ENCODE measurements at places on chromosomes 12 and 14.

DNA sequence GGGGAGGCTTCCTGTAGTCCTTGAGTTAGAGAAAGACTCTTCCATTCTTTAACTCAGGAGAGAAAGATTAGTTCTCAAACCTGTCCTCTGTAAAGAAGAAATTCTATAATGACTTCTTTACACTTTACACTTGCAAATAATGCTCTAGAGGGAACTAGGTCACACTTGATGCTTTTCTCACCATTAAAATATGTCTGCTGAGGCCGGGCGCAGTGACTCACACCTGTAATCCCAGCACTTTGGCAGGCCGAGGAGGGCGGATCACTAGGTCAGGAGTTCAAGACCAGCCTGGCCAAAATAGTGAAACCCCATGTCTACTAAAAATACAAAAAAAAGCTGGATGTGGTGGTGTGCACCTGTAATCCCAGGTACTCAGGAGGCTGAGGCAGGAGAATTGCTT, 6.3 kb downstream of the NTN4 start:
- no peak for DNase-seq

GRCh38 chr12:11967376-11968047, 103.2 kb upstream of the BCL2L14 start:
- no peak for DNase-seq

DNA sequence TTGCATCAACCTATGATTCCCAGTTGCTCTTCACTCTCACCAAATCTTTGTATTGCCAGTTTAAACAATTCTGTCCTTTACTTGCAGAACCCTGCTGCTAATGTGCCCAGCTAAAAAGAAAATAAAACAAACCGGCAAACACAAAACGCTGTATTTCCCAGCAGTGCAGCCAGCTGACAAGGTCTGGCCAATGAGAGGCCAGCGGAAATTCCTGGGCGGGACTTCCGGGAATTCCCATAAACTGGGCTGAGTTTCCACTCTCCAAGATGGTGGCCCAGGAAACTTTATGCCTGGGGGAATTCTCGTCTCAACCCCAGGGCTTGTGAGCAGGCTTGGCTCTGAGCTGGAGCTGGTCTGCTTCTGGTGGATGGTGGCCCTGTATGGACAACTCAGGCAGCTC, 807.3 kb upstream of the TMEM132C start:
- DNase-seq: no peak

- no peak for DNase-seq
These were observed 151.4 kb upstream of the EEA1 start for GRCh38 chr12:93080452-93080851.

GRCh38 chr12:73531752-73532151, 1005.9 kb upstream of the ATXN7L3B start:
- no peak for DNase-seq

DNA sequence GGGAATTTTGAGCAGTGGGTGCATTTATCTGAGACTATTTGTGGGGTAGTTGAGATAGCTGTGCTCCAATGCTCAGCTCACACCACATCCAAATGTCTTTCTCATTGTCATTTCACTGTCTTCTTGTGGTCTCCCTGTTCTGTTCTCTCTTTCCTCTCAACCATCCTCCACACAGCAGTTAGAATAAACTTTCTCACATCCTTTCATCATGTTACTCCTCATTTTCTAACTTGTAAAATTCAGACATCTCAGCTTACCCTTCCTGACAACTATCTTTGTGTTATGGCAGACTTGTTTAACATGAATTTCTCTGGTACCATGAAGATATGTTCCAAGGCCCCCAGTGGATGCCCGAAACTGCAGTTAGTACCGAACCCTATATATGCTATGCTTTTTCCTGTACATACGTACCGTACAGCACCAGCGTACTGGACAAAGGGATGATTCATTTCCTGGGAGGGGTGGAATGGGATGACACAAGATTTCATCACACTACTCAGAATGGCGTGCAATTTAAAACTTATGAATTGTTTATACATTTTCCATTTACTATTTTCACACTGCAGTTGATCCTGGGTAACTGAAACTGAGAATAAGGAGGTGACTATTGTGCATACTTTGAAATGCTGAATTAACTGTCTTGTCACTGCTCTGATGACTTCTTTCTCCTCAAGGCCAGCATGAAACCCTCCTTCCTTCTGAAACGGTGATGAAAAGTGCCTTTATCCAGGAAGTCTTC, 177.1 kb upstream of the SLC38A2 start:
- DNase-seq: no peak

GRCh38 chr14:22474730-22475351, 114.2 kb downstream of the DAD1 start:
- no peak for DNase-seq

DNA sequence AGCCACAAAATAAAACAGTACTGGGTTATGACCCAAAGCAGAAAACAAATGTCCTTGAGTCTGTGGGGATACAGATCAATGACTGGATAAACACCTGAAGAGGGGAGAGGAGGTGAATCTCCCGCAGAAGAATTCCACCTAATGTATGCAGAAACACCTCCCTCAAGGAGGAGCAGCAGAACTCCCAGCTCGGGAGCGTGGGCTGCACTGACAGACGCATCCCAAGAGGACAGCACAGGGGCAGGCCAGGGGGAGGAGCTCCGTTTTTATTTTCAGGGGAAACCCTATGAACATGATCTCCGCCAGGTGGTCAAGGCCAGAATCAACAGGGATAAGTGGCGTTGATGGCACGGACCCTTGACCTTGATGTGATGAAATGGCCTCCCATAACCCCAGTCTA, 41.8 kb upstream of the PPP2R5C start:
- no peak for DNase-seq

DNA sequence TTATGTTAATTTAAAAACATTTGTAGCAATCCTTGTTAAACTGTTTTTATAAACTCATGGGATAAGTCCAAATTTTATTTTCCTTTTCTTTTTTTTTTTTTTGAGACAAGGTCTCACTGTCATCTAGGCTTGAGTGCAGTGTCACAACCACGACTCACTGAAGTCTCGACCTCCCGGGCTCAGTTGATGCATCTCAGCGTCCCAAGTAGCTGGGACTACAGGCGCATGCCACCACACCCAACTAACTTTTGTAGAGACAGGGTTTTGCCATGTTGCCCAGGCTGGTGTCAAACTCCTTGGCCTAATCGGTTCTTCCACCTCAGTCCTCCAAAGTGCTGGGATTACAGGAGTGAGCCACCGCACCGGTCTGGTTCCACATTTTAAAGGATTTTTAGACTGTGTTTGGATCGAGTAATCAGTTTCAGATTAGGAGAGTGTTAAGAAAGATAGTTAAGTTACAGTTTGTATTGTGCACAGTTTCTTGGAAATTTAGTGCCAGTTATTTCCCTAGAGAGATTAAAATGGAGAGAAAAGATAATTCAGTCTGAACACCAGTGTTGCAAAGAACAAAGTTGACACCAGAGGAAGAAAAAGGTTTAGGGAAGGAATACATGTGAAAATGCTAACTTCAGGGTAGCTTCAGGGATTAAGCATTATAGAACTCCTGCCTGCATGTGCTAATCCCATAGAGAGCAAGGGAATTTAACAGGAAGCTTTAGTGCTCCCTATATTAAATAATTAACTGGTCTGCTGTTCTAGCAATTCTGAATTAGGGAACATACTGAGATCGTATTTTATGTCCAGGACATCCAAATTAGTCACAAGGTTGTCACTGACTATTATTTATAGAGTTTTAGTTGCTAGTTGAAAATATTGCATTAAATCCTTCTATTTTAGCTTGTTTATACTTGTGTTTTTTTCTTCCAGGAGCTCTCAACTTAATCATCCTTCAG, 10.1 kb downstream of the RAP1B start:
- no peak for DNase-seq

DNA sequence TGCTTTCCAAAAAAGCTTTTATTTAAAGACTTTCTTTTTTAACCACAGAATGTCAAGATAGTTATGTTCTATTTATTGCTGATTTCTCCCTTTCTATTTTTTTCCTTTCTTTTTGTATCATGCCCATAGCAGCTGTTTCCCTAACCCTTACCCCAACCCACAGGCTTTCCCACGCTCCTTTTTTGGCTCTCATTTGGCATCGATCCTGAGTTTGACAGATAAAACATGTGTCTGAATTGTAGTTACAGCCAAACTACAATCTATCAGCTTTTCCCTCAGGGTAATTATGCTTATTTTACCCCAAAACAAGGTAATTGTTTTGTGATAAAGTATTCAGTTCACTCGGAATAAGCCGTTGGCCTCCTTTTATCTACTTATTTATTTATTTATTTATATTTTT, 46.7 kb downstream of the PDE3A start:
- no peak for DNase-seq

GRCh38 chr12:19489168-19489567, 49.9 kb downstream of the AEBP2 start:
- no peak for DNase-seq

- DNase-seq: no peak
These were observed 79.3 kb downstream of the TESC start for GRCh38 chr12:117019866-117020265.

DNA sequence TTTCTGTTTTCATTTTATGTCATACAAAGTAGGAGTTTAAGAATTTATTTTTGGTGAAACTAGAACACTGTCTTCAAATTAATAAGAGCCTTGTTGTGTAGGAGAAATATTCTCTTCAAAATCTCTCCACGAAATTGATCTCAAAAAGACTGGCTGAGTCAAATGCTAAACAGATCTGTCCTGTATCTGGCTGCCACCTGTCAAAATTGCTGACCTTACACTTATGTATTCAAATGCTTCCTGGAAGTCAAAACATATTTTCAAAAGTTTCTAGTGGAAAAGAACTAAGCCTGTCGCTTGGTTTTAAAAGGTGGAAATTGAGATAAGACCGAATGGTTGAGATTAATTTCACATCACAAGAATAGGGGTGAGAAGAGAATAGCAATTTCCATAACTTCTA, 121.4 kb downstream of the RGS6 start:
- no peak for DNase-seq

- no peak for DNase-seq
These were observed 24.7 kb downstream of the ITPK1 start for GRCh38 chr14:93090826-93091555.

DNA sequence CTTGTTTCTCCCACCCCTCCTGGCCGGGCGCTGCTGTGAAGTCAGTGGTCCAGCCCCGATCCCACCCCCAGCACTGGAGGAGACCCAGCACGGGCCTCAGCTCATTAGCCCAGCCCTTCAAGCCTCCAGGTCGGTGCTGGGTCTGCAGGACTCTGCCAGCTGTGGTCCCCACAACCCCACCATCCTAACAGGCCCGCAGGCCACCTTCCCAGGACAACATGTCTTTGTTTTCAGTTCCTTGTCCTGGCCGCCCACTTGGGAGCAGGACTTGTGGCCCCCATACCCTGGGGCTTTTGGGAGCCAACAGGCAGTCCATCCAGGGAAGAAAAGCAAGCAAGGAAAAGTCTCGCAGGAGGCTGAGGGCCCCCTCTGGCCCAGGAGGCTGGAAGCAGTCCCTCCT, 60.0 kb downstream of the HRK start:
- no peak for DNase-seq

DNA sequence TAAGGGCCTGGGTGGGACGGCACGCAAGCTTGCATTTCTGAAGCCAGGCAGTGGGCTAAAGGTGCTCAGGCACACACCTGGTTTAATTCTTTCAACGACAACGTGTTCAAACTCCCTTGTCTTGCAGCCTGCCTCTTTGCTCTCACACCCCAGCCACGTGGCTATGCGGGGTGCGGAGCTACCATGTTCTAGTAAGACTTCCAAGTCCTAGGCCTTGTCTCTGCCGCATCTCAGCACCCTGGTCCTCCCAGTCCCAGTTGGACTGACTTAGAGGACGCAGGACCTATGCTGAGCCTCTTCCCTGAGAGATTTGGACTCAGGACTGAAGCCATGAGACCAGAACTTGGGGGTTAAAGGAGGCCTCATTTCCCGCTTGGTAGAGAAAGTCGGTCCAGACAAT, 62.2 kb downstream of the CLMN start:
- no peak for DNase-seq

GRCh38 chr14:50257732-50258131, 26.4 kb upstream of the SOS2 start:
- DNase-seq: no peak

- no peak for DNase-seq
These were observed 112.2 kb upstream of the SFSWAP start for GRCh38 chr12:131598717-131599116.

GRCh38 chr14:55847766-55848165, 267.8 kb downstream of the KTN1 start:
- DNase-seq: no peak

- DNase-seq: no peak
These were observed 1.1 kb downstream of the LGALS3 start for GRCh38 chr14:55130196-55130550.

- no peak for DNase-seq
These were observed 353.7 kb downstream of the LRIG3 start for GRCh38 chr12:58566599-58566998.

- DNase-seq: no peak
These were observed 66.8 kb downstream of the C14orf132 start for GRCh38 chr14:96105926-96106441.

- DNase-seq: no peak
These were observed 60.6 kb downstream of the FBXL14 start for GRCh38 chr12:1533602-1534304.

GRCh38 chr14:53020193-53020932, 69.5 kb upstream of the FERMT2 start:
- DNase-seq: no peak

DNA sequence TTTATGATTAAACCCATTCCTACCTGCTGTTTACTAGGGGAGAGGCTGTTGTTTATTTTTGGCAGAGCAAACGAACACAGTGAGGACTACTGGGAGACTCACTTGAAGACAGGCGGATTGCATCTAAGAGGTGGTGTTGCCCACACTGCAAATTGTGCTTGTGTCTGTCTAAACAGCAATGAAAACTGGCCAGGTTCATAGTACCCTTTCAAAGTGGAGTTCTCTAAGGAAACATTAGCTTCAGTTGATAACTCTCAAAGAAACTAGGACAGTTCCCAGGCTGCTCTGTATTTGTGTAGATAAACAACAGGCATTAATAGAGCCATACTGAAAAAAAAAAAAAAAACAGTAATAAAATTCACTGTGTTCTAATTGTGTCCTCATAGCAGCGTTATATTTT, 466.0 kb upstream of the RGS6 start:
- no peak for DNase-seq

DNA sequence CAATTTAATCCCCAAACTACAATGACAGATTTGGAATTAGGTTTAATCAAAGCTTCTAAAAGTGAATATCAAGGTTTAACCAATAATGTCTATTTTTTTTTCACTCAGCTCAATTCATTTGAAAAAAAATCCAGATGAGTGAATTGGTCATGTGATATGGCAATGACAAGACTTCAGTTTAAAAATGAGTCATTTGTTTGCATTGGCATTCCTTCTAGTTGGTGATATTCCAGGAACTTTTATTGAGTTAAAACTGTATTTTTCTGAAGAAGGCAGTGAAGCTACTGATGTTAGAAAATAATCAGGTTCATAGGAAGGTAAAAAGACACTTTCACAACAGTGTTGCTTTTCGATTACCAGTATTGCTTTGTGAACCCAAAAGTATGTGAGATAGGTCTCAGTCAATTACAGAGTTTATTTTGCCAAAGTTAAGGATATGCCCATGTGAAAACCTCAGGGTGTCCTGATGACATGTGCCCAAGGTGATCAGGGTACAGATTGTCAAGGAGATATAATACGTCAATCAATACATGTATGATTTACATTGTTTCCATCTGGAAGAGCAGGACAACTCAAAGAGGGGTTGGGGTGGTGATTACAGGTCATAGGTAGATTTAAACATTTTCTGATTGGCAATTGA, 1214.9 kb downstream of the GALC start:
- no peak for DNase-seq
